ENCODE measurements at places on chromosomes 1 and 21. TPM values are rescaled to one million over a fixed set of nuclear protein-coding genes. Genes with fewer than 3 reads are reported as not detected.

Gene FAM131C
- 1.9 TPM for total RNA-seq

Gene KRTAP13-2
- total RNA-seq = not detected

Gene NRIP1
- total RNA-seq = 92.8 TPM

DNA sequence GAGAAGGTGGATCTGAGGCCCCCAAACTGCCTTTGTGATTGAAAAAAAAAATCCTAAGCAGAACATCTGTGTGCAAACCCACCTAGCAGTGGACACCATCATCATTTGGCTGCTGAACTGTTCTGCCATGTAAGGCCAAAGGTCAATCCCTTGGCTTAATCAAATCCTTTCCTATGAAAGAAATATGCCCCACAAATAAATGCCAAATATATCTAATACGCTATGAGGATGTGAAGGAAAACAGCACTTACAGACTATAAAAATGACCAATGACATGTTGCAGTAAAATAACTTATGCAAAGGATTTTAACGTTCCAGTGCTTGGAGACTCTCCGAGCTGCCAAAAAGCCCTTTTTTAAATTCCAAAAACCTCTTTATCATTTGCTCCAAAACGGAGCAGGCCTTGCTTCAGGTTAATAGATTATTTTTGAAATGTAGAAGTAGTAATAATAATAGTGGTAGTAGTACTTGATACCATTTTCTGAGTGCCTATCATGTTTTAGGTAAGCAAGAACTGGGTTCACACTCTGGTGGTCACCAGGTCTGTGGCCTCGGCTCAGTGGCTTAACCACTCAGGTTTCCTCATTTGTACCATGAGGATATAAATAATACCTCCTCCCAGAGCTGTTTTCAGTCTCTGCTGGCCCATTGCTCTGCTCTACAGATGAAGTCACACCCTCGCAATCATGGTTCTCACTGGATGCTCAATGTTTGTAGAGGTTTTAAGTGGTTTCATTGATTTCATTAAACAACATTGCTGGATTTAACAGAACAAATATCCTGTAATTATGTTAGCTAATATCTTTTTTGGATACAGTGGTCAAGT, 47.9 kb upstream of the EDEM3 start:
- no peak for DNase-seq

DNA sequence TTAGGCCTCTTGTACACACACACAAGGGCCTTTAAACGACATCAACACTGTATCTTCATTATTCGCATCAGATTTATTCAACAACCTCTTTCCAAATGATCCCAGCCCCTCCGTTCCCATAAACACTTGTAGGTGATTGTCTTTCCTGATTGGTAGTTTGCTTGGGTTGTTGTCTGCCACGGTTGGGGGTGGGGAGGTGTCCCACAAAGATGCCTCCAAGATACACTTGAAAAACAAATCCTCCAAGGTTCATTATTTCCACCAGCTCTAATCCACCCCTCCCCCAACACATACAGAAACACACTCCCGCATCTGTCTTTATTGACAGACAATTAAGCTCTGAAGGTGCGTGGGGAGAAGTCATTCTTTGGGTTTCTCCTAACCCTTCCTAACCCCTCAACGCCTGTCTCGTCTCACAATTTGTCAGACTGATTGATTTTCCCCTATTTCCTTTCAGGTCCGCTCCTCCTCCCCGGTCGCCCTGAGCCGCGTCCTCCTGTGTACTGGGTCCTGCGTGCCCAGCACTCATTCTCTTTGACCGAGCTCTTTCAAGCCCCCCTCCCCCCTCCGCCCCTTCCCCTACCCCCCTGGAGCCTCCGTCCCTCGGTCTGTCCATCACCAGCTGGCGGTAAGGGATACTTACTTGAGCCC, 1.4 kb downstream of the WDR26 start:
- no peak for DNase-seq

- no peak for DNase-seq
Observed at GRCh38 chr1:62727656-62728407, 39.6 kb upstream of the DOCK7 start.

DNA sequence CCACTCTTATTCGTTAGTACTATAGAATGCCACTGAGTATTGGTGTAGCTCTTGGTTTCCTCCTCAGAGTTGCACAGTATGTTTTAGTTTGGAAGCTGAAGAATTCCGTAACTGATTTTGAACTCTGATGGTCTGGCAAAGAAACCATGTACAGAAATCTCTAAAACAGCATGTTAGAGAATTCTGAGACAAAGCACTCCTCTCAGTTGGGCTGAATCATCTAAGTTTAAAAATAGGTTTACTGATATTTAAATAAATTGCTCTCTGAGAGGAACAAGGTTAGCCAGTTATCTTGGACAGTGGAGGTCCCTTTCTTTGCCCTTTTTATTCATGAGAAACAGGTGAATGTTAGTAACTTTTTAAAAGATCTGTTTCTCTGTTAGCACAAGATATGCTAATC, 43.8 kb downstream of the NCF2 start:
- no peak for DNase-seq

DNA sequence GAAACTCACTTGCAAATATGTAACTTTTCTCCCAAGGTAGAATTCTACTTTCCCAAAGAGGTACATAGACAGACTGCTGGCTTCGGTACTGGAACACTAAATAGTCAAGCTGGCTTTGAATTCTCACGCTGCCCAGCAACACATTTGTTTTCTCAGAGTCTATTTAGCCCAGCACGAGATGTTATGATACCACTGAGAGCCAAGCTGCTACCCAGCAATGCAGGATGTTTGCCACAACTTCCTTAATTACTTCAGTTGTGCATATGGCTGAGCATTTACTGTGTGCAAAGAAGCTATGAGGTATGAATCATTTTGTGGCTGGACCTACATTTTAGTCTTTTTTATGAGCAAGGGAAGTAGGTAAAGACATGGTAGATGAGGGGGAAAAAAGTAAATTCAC, 793.2 kb downstream of the PLA2G4A start:
- no peak for DNase-seq

- no peak for DNase-seq
Observed at GRCh38 chr1:172545396-172546004, 12.6 kb downstream of the SUCO start.

GRCh38 chr1:234473118-234473517, 5.9 kb downstream of the TARBP1 start:
- no peak for DNase-seq

DNA sequence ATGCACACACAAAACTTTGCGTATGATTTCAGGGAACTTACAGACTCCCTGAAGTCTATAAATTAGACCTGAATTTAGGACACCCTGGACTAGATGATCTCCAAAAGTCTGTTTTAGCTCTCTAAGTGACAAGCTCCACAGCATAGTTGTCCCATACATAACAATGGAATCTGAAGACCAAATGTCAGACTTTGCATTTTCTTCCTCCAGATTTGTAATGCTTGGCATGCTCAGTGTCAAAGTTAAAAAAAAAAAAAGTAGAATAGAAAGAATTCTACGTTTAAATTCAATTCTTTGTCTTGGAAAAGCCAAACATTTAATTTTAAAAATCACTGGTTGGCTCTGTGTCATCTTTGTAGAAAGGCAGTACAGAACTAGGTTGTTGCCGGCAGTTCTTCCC, 66.7 kb downstream of the OLFML2B start:
- DNase-seq = no peak

- no peak for DNase-seq
Observed at GRCh38 chr1:62390071-62390470, 46.8 kb upstream of the USP1 start.

GRCh38 chr1:68449901-68450300, at the start of gene RPE65:
TSS of gene RPE65 (minus strand) at chr1:68449954. CDS start at chr1:68449905, 49 bp downstream.
- DNase-seq = no peak

- no peak for DNase-seq
Observed at GRCh38 chr1:52294580-52294979, 71.4 kb downstream of the CC2D1B start.

- DNase-seq = no peak
Observed at GRCh38 chr21:42016364-42016985, 6.3 kb upstream of the ZBTB21 start.

Measured in mesothelial cell of epicardium (in vitro differentiated cells).